ENCODE measurements at places on chromosomes 2 and 18.

- no peak for DNase-seq
Observed at GRCh38 chr18:15165048-15165447, 417.1 kb downstream of the ANKRD30B start.

DNA sequence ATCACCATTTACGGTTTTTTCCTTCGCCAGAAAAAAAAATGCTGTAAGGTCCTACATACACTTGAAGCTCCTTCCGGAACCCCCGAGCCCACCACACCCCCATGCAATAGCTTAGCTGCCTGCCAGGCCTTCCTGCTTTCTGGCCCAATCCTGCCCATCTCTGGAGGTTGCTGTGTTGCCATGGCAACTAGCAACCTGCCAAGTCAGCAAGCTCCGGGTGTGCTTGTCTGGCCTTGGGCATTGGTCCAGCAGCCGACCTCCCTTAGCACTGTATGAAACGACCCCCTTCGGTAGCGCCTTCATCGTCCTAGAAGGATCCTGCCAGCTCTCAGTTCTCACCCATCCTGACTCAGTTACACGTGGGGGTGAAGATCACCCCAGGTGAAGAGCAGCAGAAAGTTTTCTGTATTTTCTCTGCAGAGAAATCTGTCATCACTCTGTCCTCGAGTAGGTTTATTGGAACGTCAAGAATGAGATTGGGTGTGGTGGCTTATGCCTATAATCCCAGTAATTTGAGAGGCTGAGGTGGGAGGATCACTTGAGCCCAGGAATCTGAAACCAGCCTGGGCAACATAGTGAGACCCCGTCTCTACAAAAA, 47.4 kb upstream of the MTCL1 start:
- DNase-seq, result no peak

- DNase-seq, result no peak
Observed at GRCh38 chr2:3595985-3596384, 1.1 kb downstream of the COLEC11 start.

- no peak for DNase-seq
Observed at GRCh38 chr18:59950215-59950944, 50.6 kb downstream of the PMAIP1 start.

DNA sequence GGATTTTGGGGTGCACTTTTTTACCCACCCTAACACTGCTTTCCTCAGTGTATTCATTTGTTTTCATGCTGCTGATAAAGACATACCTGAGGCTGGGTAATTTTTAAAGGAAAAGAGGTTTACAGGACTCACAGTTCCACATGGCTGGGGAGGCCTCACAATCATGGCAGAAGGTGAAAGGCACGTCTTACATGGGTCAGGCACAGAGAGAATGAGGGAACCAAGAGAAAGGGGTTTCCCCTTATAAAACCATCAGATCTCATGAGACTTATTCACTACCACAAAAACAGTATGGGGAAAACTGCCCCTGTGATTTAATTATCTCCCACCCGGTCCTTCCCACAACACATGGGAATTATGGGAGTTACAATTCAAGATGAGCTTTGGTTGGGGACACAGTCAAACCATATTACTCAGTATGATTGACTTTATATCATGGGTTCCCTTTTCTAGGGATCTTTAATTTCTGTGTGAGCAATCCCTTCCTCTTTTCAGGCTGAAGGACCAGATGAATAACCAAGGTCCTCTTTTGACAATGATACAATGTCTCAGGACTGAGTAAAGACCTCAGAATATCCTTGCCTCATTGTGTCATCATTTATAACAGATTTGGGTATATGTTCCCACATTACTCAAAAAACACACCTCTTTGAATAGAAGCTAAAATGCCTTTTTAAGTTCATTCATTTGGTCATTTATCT, 100.1 kb upstream of the TRIB2 start:
- DNase-seq, result no peak

GRCh38 chr2:10140841-10141610, 18.5 kb downstream of the RRM2 start:
- DNase-seq, result no peak

DNA sequence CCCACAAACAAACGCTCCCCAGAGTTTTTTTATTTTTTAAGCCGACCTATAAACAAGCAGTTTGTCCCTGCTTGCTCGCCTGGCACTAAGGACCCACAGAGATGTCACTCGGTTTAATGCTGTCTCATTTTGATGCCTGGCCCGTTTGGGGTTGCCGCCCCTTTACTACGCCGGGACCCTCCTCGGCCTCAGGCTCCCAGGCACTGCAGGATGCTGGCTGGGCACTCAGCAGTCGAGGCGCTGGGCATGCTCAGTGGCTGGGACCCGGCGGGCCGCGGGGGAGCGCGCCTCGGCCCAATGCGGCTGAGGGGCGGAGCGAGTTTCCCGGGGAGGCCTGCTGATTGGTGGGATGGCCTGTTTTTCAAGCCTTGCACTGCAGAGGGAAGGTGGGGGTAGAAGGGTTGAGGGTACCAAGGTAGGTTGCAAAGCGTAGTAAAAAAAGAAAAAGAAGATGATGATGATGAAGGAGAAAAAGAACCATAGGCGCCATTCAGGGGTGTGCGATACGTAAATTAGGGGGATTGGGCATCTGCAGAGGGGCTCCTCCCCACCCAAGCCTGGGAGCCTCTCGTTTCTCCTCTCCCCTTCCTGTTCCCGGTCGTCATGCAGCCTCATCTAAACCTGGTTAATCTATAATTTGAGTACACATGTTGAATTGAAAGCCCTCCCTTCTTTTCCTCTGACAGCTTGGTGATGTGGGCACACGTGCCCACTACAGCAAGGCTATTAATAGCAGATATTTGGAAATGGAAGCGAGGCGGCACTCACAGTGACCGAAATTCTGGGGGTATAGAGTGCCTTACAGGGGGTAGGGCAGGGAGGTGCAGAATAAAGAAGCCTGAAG, 1.5 kb upstream of the IRS1 start:
- DNase-seq, result peak; percentile 52

DNA sequence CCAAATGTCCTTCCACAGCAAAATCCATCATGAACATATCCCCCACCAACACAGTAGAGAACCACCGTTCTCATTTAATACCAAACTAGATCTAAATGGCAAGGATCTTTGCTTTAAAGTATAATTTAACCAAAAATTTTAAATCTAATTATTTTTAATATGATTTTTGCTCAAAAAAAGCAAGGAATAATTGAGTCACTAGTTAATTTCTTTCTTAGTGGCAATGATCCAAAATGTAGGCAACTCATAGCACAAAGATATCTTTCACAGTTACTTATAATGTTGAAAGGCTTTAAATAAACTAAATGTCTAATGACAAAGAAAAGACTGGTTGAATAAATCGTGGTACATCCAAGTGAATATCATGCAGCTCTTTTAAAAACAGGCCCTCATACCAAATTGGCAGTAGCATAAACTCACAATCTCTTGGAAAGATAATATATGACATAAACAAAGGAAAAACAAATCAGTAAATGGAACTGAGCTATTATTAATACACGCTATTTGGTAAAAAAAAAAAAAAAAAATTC, 20.3 kb downstream of the PTPN2 start:
- DNase-seq, result no peak

GRCh38 chr18:58943896-58944295, 79.2 kb downstream of the ZNF532 start:
- no peak for DNase-seq

DNA sequence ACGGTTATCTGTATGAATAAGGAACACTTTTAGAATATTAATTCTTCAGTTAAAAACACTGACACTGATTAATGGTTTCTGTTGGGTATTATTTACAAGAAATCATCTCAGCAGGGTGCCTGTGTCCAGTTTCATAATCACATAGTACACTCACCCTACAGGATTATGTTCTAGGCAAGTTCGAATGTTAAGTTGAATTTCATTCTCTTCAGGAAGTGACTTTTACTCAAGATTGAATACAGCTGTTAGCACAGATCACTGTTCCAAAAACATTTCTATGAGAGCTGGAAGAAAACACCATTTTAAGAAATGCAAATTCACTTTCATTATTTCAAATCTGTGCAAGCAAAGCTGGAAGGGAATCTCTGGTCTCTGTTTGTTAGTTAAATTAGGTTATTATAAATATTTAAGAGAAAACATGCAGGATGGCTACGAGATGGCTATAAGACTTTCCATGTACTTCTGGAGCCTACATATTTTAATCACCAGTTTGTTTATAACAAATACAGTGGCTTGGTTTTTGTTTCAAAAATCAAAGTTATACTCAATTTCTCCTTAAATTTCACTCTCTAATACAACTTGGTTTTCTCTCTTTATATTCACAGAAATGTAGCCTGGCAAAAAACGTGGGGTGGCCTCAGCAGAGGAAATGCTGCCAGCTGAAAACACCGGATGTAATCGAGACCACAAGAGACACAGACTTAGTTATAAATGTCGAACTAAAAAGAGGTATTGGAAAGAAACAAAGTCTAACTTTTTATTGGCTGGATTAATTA, 65.8 kb downstream of the RBMS1 start:
- peak; percentile 46 for DNase-seq

GRCh38 chr2:24875272-24875671, 44.8 kb downstream of the ADCY3 start:
- DNase-seq, result no peak

All from T follicular helper cell (primary cell).